Mucosa of descending colon (tissue), 3 donors: ENCODE measurements at places on chromosomes 3 and 15. TPM values are rescaled to one million over a fixed set of nuclear protein-coding genes. Genes with fewer than 3 reads are reported as not detected.

UBL7 gene
- 43.5 TPM for total RNA-seq

KLF15 gene
- total RNA-seq = 21.9 TPM

SEMA7A gene
- total RNA-seq = 3.7 TPM

SLC22A14 gene
- total RNA-seq = not detected

KAT2B gene
- 27.5 TPM for total RNA-seq

FILIP1L gene
- total RNA-seq = 17.1 TPM

PAK2 gene
- 74.7 TPM for total RNA-seq

ADGRG7 gene
- 13.9 TPM for total RNA-seq

A4GNT gene
- total RNA-seq = not detected

PLA1A gene
- total RNA-seq = 1.5 TPM

DNA sequence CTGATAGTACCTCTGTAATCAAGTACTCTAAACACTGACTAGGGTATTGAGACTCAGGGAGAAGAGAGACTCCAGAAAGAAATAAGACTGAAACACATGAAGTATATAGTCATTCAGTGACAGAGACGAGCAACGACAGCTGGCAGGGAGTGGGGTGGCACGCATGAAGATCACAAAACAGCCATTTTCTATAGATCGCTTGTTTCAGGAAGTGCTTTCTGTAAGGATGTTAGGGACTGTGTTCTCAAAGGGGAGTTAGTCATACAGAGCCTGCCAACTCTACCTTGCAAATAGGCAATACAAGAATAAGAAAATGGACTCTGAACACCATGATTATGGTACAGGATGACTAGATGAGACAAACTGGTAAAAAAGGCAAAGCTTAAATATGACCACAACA is 139.5 kb downstream of the TBL1XR1 start:
- no peak for DNase-seq

DNA sequence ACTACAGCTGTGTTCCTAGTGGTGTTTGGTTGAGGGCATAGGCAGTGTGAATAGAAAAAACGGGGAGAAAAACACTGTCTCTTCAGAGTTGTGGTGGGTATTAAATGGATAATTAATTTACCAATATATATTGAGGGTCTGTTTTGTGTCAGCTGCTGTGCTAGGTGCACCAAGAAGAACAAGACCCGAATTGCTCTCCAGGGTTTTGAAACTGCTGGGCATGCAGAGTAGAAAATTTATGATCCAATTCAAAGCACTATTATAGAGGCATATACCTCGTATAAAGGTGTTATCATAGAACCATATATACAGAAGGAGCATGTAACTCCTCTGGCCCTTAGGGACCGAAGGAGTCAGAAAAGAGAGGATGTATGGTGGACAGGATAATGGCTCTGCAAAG is 1.6 kb upstream of the NMD3 start:
- no peak for DNase-seq

DNA sequence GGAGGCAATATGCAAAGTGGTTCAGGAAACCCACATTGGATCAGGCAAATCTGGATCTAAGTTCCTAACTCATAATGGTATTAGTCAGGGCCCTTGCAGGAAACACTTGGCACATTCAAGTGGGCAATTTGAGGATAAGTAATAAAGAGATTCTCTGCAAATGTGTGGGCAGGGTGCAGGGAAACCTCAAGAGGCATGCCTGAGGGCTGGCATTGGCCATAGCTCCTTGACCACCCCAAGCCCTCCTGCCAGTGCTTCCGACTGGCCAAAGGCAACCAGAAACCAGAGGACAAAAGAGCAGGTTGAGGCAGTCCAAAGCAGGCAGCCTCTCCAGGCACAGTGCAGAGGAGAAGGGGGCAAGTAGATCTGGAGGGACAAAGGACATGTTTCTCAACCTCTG is 130.8 kb upstream of the SNTN start:
- DNase-seq = no peak

- DNase-seq = no peak
Observed at GRCh38 chr3:131804565-131805133, 230.2 kb downstream of the CPNE4 start.

GRCh38 chr15:92928225-92928750 is 28.2 kb downstream of the CHD2 start:
- no peak for DNase-seq

- DNase-seq = no peak
Observed at GRCh38 chr3:103127737-103128136, 692.9 kb downstream of the ZPLD1 start.

- DNase-seq = no peak
Observed at GRCh38 chr3:155022896-155023295, 57.2 kb upstream of the MME start.

- no peak for DNase-seq
Observed at GRCh38 chr15:31405200-31405920, 78.7 kb downstream of the KLF13 start.

DNA sequence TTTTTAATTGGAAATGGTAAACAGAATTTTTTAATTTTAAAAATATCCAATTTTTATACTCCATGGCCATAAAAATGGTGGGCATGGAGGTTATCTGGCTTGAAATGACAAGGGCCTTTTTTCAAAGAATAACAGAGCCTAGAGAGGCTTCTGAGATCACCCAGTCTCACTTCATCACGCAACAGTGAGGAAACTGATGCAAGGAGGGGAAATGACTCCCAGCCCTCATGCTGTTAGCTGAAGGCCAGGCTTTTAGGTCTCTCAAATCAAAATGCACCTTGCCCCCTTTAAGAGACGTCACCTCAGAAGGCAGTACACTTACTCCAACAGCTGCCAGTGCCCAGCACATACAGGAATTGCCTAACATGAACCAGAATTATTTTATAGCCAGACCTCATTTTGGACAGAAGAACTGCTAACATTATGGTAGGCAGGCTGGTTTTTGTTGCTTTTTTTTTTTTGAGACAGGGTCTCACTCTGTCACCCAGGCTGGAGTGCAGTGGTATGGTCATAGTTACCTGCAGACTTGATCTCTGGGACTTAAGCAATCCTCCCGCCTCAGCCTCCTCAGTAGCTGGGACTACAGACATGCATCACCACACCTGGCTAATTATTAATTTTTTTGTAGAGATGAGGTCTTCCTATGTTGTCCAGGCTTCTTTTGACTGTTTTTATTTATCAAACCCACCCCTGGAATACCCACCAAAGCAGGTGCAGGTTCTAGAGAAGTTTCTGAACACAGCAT is 9.1 kb downstream of the RAB43 start:
- DNase-seq = no peak

GRCh38 chr3:188178293-188178936 is 24.5 kb downstream of the LPP start:
- no peak for DNase-seq
